Type B pancreatic cell (in vitro differentiated cells): ENCODE measurements at places on chromosomes 6 and 20. TPM values are rescaled to one million over a fixed set of nuclear protein-coding genes. Genes with fewer than 3 reads are reported as not detected.

DNA sequence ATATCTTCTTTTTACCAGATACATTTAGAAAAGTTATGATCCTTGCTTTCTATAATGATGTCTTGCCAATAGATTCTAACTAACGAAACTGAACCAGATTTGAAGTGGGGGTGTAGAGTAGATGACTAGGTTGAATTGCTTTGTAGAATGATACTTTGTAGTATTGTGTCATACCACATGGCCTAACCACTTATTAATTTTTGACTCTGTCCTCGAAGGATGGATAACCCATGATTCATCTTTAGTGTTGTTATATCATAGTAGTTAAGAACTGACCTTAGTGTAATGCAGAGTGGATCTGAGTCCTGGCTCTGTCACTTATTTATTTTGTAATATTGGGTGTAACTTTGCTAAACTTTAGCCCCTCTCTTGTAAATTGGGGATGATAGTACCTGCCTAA is 4.5 kb downstream of the PHF3 start:
- no peaks in the 10 kb centered on the region for H3K36me3 ChIP-seq
- peaks cover 37% of the 10 kb centered on the region for H3K4me1 ChIP-seq

DNA sequence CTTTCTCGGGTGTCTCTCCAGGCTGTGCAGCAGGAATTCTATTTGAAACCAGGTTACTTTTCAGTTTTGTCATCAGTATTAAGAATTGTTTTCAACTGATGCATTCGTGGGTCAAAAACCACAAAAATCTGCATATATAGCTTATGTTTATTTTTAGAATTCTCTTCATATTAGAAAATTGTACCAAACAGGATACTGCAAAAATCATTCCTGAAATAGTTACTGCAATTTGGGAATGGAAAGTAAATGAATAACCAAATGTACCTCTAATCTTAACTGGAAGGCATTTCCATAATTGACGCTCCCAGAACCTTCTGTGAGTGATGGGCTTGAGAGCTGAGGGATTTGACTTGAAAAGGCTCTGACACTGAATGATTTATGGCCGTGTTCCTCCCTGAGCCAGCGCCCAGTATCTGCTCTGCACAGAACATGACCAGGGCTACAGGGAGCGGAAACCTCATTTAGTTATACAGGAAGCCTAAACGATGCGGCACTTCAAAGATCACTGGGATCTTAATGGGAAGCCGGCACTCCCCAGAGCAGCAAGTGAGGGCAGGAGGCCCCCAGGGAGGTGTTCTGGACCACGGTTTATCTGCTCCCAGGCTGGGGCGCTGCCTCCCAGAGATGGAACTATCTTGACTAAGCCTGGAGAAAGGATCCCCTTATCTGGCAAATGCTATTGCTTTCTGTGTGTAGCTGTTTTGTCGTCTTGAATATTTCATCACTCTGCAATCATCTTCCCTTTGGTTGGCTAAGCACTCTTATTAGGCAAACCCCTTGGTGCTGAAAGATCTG is 446.0 kb downstream of the QKI start:
- no peak overlapping the region for H3K4me3 ChIP-seq
- no peak for DNase-seq
- no peaks in the 10 kb centered on the region for H3K36me3 ChIP-seq
- no peak overlapping the region for H3K27ac ChIP-seq

- H3K36me3 ChIP-seq, result no peaks in the 10 kb centered on the region
- peaks cover 16% of the 10 kb centered on the region for H3K4me1 ChIP-seq
- DNase-seq, result no peak
- H3K4me3 ChIP-seq, result no peak overlapping the region
- no peaks in the 10 kb centered on the region for H3K27me3 ChIP-seq
These were observed 55.8 kb downstream of the UBE2V1 start for GRCh38 chr20:50056951-50057713.

Gene AURKA
- total RNA-seq, result 20.3 and 42.7 TPM in 2 replicates
